Stimulated activated CD8-positive, alpha-beta memory T cell treated with anti-CD3 and anti-CD28 coated beads, Interleukin-4, amount 100 ng/mL, for 24 hours (primary cell): ENCODE measurements at places on chromosomes 16 and 17.

GRCh38 chr17:39197380-39198185 is at the start of gene CACNB1:
TSS of gene CACNB1 (minus strand) at chr17:39197669. CDS start at chr17:39197495, 174 bp downstream.
- DNase-seq: peak; percentile 58

GRCh38 chr17:79038545-79039135 is 14.7 kb downstream of the C1QTNF1 start:
- DNase-seq: no peak

DNA sequence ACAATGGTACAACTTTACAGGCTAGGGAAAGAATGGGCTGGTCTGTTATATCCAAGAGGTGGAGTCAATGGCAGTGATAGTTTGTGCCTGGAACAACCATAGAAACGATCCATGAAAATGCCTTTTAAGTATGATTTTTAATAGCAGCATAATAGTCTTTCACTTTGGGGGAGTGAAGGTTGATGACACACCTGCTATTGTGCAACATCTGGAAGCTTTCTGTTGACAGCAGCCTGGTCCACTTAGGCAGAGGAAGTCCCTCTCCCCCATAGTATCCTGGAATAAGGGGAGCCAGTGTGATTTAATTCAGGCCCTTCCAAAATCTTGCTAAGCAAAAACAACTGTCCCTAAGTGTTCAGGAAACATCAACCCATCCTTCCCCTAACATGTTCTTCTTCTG is 56.3 kb upstream of the HS3ST4 start:
- no peak for DNase-seq

- DNase-seq: no peak
Measured at GRCh38 chr16:60151987-60152386, 1417.9 kb upstream of the GOT2 start.

- no peak for DNase-seq
Measured at GRCh38 chr16:17225541-17225940, 245.2 kb downstream of the XYLT1 start.

GRCh38 chr17:76120658-76121008 is 17.0 kb upstream of the EXOC7 start:
- DNase-seq: no peak

- DNase-seq: no peak
Measured at GRCh38 chr16:8251298-8251697, 339.0 kb downstream of the TMEM114 start.

DNA sequence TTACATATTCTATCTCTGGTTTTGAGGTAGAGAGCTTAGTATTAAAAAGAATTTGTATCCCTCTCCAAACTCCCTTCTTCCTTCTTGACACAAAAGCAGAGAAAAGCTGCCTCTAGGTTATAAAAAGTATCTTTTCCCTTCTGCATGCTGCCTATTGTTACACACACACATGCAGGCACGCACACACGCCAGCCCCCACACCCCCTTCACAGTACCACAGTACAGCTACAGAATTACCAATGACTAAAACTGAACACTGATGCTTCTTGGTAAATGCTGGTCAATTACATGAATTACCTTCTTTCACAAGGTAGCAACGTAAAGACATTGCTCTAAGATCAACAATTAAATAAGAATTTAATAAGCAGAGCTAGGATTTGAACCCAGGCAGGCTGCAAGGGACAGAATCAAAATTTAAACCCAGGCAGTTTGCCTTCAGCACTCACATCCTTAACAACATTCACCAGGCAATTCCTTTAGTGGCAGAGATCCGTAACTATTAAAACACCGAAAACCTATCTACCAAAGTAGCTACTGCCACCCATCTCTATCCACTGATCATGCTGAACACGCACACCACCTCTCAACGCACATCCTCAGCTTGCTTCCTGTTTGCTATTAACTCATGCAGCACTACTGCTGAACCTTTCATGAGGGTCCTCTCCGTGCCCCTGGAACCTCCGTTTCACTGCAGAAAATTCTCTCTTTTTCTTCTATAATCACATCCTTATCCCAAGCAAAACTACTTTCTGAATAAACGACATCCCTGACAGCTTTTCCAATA is 37.8 kb downstream of the YWHAE start:
- no peak for DNase-seq

DNA sequence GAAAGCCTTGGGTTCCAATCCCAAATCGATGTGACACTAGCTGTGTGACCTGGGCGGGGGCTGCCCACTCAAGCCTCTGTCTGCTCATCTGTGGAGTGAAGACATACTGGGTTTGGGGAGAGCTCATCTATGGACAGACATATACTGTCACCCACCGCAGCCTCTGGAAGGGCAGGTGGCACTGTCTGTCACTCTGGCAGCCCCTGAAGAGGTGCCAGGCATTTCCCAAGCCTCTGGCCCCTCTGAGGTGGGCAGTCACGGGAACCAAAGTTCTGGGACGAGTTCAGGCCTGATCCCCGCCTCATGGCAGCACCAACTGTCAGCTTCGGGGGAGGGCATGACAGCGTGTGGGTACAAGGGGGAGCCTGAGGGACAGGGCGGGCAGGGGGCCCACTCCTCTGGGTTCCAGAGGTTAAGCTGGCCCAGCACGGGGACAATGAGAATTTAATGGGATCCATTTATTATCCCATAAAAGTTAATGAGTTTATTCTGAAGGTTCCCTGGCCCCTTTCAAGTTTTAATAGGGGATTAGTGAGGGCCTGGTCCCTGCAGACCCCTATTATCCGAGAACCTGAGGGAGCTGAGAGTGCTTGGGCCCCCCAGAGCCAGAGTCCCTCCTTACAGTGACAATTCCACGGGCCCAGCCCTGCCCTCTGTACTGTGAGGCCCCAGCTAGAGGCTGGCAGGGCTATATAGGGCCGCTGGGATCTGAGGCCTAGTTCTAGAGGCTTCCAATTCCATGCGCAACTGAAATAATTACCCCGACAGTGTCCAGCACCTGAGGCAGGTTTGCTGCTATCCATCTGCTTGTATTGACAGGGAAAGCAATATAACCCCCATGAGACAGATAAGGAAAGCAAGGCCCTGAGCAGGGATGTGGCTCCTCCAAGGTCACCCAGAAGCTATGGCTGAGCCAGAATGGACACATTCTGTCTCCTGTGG is 18.8 kb downstream of the SEZ6 start:
- no peak for DNase-seq

DNA sequence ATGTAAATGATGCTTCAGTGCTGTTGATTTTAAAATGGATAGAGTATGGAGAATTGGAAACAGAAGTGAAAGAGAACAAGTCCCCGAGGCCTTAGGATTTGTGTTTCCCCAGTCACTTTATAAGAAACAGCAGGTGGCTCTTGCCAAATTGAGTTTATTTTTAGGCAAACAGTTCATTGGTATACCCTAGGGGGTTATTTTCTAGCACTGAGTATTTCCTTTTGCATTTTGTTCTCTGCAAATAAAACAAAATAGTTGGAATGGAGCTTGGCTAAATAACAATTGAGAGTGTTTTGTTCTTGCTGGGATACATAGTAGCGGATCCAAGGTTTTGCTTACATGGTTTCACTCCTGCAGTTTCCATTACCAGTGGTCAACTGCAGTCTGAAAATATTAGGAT is 591.1 kb upstream of the C16orf82 start:
- DNase-seq: no peak

GRCh38 chr16:68310437-68310773 is 341 bp downstream of the SLC7A6OS start:
- no peak for DNase-seq

DNA sequence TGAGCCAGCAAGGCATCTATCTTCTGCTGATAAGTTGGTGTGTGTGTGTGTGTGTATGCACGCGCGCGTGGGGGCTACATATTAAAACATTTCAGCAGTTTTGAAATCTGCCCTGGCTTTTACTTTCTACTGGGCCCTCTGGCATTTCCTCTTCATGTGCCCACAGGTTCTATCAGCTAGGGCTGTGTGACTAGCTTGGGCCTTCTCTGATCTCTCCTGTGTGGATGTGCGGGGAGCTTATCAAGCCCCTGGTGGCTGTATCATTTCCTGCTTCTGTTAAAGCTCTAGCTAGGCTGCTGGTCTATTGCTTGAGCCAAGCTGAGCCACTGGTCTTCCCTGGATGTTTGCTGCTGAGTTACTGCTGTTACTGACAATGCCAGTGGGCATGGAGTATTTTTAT is 132.5 kb downstream of the AATF start:
- DNase-seq: no peak
